ENCODE measurements at places on chromosomes 4 and X.

GRCh38 chrX:107729558-107730297 is 45.9 kb downstream of the TSC22D3 start:
- DNase-seq, result no peak

GRCh38 chrX:113391875-113392274 is 551.2 kb upstream of the AMOT start:
- DNase-seq, result no peak

DNA sequence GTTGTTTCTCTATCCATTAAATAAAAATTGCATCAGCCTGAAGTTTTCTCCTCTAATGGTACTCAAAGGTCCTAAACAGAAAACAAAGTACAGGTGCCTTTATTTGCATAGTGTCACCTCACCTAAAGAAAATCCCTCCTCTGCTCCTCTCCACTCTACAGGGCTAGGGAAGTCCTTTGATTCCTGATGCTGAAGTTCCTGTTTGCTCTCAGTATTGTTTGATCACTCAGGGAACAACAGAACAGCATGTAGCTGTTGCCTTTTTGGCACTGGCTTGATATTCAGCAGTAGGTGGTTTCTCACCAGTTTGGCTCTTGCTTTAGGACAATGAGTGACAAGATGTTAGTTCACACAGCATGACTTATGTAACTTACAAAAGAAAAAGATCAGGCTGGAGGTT is 156.2 kb upstream of the SLC7A11 start:
- DNase-seq, result no peak

DNA sequence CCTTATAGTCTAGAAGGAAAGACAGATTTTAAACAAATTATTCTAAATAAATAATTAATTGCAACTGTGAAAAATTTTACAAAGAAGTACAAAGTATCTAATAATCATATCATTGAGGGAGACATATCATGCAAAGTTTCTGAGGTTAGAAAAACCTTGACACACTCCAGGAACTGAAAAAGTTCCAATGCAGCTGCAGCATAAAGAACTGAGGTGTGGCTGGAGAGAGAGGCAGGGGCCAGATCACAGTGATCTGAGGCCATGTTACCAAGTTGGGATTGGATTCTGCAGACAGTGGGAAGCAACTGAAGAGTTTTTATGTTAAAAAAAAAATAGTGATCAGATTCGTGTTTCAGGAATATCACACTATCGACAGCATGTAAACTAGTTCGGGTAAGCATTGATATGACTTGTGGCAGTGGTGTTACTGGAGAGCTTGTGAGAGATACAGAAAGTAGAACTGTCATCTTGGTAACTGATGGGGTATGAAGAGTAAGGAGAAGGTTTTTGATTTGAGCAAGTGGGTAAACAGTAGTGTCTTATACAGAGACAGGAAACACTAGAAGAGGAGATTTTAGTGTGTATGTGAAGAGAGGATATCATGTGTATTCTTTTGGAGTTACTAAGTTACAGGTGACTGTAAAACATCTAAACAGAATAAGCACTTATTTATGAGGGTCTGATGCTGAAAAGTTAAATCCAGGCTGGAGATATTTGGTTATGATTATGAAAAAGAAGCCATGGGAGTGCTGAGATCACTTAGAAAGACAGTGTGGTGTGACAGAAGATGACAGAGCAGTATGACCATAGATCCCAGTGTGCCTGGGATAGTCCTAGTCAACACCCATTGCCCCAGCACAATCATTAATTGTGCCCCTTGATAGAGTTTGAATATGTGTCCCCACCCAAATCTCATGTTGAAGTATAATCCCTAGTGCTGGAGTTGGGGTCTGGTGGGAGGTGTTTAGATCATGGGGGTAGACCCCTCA is 15.6 kb upstream of the SPRY1 start:
- DNase-seq, result no peak

DNA sequence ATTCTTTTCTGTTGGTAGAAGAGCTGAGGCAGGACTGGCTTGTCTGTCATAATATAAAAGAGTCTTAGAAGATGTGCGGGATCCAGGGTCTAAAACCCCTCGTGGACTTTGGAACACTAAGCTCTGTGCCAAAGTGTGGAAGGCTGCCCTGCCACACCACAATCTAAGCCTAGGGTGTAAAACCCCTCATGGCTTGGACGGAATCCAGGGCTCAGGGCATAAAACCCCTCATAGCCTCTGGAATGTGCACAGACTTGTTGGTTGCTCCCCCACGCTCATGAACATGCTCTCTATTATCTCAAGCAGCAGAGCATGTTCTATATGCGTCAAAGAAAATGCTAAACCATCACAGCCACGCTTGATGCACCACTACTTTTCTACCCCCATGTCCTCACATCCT is 483.6 kb downstream of the GABRG1 start:
- DNase-seq, result no peak

DNA sequence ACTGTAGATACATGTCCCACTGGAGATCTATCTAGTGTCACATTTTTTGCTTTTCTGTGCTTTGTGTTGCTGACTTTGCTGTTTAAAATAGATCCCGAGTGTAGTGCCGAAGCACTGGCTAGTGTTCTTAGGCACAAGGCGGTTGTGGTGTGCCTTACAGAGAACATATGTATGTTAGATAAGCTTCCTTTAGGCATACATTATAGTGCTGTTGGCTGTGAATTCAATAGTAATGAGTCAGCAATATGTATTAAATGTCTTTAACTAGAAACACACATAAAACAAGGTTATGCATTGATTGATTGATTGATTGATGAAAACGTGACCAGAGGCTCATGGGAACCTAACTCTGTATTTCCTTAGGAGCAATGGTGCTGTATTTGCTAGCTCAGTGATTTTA is 56.2 kb downstream of the COX7B2 start:
- no peak for DNase-seq

- DNase-seq, result no peak
Observed at GRCh38 chrX:41563876-41564275, 116.7 kb downstream of the NYX start.

DNA sequence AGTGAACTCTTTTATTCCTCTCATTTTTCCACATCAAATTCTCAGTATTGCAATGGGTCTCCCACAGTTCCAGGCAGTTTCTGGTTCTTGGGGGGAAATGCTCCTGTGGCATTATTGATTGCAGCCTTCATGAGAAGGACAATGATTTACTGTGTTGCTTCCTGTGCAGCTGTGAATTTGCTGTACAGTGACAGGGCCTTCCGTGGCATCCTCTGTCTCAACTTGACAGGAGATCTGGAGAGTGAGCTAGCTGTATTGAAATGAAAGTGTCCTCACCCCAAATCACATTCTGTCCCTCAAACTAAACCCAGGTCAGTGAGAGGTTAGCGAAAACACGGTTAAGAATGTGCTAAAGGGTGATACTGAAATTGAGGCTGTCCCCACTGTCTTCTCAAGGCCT is 77.1 kb upstream of the ATOH1 start:
- no peak for DNase-seq

DNA sequence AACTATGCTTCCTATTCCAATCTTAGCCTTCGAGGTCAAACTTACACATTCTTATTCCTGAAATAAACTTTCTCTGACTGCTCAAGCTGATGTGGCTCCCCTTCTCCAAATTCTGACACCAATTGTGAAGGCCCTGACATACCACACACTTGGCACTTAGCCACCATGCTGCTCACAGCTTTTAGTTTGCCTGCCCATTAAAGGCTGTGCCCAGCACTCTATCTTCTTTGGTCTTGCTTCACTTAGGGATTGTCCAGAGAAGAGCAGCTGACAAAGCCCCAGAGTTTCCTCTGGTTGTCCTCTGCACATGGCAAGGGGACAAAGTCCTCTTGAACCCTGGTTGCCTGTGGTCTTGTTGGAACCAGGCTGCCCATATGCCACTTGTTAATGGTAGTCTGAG is 126.1 kb downstream of the ARHGEF9 start:
- no peak for DNase-seq

DNA sequence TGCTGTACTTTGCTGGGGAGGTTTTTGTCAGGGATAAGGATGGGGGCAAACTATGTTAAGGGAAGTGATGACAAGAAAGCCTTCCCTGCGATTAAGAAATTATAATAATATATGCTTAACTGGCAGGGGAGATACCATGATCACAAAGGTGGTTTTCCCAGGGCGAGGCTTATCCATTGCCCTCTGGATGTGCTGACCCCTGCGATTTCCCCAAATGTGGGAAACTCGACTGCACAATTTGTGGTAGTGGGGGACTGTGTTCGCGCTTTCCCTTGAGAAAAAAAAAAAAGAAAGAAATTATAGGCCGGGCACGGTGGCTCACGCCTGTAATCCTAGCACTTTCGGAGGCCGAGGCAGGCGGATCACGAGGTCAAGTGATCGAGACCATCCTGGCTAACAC is 24.5 kb downstream of the SLC25A43 start:
- DNase-seq, result no peak

GRCh38 chr4:26836539-26836938 is 24.1 kb upstream of the STIM2 start:
- DNase-seq, result no peak
